NCI-H2171 treated with DMSO at 0.1 percent for 48 hours (cell line): ENCODE measurements at places on chromosomes 13 and 19.

- DNase-seq = no peak
Observed at GRCh38 chr13:45604892-45605291, 10.6 kb downstream of the ERICH6B start.

GRCh38 chr13:41563984-41564365 lies 106.6 kb downstream of the RGCC start:
- no peak for DNase-seq

GRCh38 chr13:105334211-105334610 lies 1201.3 kb downstream of the EFNB2 start:
- no peak for DNase-seq

DNA sequence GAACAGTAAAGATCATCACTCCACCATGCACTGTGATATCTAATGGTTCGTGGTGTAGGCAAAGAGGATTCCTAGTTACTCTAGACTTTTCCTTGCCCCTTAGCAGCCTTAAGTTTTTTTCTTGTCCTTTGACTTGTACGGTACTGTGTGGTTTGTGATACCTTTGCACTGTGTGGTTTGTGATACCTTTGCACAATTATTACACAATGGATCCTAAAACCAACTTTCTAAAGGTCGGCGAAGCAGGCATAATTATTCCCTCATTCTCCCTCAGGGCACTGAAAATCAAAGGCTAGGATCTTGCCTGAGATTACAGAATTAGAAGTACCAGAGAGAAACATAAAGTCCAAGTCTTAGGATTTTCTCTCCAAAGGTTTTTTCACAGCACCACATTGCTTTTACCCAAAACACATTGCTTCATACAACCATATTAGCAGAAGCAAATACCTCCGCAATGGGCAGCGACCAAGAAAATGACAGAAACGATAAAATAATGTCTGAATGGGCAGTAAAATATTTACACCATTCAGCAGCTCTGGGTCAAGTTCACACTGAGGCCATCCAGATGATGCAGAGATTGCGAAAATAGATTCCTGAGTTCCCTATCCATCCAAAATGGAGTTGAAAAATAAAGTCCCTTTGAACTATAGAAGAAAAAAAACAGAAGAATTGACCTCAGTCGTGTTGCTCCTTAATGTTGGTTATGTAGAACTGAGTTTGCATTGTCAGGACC lies 106.4 kb downstream of the FGF14 start:
- DNase-seq = no peak

- peak; percentile 67 for DNase-seq
Observed at GRCh38 chr19:46404753-46405468, 8.5 kb downstream of the CCDC8 start.

DNA sequence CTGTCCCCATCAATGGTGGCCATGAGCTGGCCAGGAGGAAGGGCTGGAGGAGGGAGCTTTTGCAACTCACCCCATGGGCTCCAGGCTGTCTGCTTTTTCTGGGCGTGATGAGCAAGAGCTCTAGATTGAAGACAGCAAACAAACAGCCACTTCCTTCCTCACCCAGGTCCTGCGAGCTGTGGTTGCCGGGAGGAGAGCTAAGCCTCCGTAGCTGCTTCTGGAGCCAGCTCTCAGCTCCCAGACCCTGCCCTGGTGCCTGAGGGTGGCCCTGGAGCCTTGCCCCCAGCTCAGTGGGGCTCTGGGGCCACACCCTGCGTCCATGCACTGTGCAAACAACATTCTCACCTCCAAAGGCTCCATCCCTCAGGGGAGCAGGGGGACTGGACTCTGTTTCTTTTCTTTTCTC lies 6.2 kb downstream of the MYO1F start:
- no peak for DNase-seq

GRCh38 chr19:35978832-35979365 lies 16.1 kb upstream of the SDHAF1 start:
- no peak for DNase-seq

GRCh38 chr13:72113076-72113475 lies 246.1 kb upstream of the DACH1 start:
- no peak for DNase-seq

DNA sequence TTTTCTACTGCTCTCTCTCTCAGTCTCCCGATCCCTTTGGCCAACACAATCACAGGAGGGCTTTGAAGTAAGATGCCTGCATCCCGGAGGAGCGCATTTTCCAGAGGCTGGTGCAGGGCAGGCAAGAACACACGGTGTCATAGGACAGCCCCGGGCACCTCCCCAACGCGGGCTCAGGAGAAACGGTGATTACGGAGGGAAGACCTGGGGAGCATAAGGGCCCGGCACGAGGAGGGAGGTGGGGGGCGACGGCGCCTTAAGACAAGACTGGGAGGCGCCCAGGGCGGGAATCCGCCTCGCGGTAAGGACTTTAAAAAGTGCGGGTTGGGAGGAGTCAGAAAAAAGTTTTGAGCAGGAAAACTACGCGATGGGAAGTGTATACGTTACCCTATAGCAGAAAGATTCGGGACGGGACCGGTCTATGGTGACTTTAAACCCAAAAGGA lies 18.7 kb upstream of the ZNF888 start:
- peak; percentile 23 for DNase-seq

GRCh38 chr13:102856557-102856956 lies 10.7 kb downstream of the ERCC5 start:
- DNase-seq = no peak

- DNase-seq = no peak
Observed at GRCh38 chr19:43430976-43431375, 16.3 kb downstream of the TEX101 start.

- DNase-seq = peak; percentile 97
Observed at GRCh38 chr19:56367829-56368711, 25.3 kb downstream of the ZNF582 start.

GRCh38 chr19:45247136-45247535 lies 1.9 kb upstream of the EXOC3L2 start:
- no peak for DNase-seq

- DNase-seq = no peak
Observed at GRCh38 chr19:1140272-1141027, 33.6 kb downstream of the SBNO2 start.

DNA sequence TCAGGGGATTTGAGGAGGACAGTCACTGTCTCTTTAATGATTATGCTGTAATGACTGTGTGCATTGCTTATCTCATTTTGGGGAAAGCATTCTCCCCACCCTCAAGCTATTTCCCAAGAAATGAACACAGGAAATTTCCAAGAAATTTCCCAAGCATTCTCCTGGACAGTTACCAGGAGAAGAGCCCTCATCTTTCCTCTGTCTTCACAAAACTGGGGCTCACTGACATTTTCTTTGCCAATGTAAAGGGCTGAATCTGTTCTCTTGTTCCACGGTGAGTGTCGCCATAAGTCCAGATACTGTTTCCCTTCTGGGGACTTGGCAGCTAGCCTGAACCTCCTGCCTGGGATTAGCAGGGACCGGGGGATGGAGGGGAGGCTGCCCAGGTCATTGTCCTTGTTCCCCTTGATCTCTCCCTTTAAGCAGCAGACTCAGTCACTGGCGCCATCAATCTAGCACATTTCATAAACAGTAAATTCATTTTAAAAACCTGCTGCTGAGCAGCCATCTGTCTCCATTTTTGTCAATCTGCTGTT lies 172.8 kb downstream of the DNAJC15 start:
- DNase-seq = peak; percentile 72

GRCh38 chr19:3036119-3036976 lies 7.3 kb upstream of the TLE2 start:
- peak; percentile 94 for DNase-seq
